ENCODE measurements at places on chromosomes 1 and 21. TPM values are rescaled to one million over a fixed set of nuclear protein-coding genes. Genes with fewer than 3 reads are reported as not detected.

IQGAP3 gene
- total RNA-seq: 0.10 TPM

NTMT2 gene
- not detected for total RNA-seq

C4BPA gene
- 0.10 TPM for total RNA-seq

CACHD1 gene
- 1.4 TPM for total RNA-seq

PLPP3 gene
- 1.4 TPM for total RNA-seq

OR10J5 gene
- not detected for total RNA-seq

IVNS1ABP gene
- 282 TPM for total RNA-seq

PSMB2 gene
- 17.2 TPM for total RNA-seq

GJA8 gene
- not detected for total RNA-seq

NTNG1 gene
- 1.6 TPM for total RNA-seq

LEMD1 gene
- 0.31 TPM for total RNA-seq

KRTAP19-6 gene
- not detected for total RNA-seq

IGSF9 gene
- not detected for total RNA-seq

Measured in mononuclear cell (primary cell).